ENCODE measurements at places on chromosomes 7 and 10.

DNA sequence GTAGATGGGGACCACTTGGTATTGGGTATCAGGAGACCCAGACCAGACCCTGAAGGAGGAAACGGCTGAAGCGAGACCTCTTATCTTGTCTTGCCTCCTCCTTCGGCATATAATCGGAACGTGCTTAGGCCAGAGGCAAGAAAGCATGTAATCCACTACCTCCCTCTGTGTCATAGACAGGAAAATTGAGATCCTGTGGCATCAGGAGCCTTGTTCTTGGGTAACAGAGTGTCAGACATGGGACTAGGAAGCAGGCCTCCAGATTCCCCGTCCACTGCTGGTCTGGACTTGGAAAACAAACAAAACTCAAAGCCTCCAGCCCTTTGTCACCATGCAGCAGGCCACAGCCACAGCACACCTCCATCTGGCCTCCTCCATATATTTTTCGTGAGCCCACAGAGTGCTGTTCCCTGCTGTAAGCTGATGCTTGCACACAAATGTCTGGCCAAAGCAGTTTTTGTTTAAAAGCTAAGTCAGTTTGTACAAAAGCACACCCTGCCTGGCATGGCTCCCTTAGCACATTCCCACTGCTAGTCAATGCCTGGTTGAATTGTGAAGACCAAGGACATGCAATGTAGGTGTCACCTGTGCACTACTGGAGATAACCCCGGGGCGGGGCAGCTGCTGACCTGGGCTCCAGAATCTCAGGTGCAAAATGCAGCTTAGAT lies 510.9 kb downstream of the RPS24 start:
- DNase-seq = no peak

DNA sequence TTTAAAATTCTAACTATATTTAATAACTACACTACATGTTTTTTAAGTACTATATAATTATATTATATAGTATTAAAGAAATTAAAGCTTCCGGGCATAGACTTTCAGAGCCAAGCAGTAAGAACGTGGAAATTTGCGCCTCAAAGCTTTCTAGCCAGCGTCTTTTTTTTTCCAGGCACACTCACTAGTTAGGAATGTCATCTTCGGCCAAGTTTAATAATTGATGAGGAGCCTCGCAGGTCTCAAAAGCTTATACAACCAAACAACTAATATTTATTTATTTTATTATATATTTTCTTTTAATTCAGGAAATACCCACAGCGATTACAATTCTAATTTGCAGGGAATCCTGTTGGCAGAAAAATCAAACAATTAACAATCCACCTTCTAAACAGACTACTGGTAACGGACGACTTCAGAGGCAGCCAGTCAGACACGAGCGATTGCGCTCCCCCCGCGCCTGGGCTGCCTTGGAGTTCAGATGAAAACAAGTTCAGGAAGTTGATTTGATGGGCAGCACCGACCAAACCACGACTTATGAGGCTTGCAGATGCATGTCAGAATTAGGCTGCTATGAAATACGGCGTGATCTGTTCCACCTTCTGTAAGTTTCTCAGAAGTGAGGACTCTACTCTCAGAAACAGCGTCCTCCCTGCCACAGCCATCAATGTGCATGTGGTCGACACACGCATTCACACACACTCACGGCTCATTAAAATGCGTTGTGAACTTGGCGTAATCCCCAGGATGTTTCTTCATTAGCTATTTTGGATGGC lies 431.8 kb upstream of the MGMT start:
- DNase-seq = no peak

- DNase-seq = no peak
Observed at GRCh38 chr10:10644676-10645385, 372.8 kb upstream of the CELF2 start.

- no peak for DNase-seq
Observed at GRCh38 chr7:81707196-81707595, 62.7 kb downstream of the HGF start.

DNA sequence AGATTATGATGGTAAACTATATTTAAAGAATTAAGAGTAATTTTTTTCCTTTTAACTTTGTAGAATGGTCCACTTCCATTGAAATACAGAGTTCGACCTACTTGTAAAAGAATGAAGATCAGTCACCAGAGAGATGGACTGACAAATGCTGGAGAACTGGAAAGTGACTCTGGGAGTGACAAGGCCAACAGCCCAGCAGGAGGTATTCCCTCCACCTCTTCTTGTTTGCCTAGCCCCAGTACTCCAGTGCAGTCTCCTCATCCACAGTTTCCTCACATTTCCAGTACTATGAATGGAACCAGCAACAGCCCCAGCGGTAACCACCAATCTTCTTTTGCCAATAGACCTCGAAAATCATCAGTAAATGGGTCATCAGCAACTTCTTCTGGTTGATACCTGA lies 8.3 kb downstream of the BMI1 start:
- no peak for DNase-seq

- DNase-seq = no peak
Observed at GRCh38 chr7:18290223-18290622, 205.3 kb upstream of the HDAC9 start.

DNA sequence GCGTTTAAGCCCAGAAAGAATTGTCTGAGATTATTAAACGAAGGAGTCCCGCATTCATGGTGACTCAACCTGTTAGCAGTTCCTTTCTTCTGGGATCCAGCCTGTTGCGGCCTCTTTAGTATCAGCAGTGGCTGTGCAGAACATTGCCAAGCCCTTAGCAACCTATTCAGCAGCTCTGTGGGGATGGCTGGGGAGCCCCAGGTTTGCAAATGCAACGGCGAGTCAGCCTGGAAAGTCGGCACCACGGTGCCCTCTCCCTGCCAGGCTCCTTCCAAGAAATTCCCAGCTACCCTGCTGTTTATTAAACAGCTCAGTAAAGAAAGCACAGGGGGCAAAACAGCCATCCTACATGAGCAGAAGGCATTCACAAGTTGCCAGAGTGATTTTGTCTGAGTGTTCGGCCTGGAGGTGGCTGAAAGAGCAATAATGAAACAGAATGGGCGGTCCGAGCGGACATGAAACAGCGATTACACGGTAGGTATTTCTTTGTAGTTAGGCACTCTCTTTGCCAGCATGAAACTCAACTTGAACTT lies 198.3 kb downstream of the BAMBI start:
- no peak for DNase-seq

DNA sequence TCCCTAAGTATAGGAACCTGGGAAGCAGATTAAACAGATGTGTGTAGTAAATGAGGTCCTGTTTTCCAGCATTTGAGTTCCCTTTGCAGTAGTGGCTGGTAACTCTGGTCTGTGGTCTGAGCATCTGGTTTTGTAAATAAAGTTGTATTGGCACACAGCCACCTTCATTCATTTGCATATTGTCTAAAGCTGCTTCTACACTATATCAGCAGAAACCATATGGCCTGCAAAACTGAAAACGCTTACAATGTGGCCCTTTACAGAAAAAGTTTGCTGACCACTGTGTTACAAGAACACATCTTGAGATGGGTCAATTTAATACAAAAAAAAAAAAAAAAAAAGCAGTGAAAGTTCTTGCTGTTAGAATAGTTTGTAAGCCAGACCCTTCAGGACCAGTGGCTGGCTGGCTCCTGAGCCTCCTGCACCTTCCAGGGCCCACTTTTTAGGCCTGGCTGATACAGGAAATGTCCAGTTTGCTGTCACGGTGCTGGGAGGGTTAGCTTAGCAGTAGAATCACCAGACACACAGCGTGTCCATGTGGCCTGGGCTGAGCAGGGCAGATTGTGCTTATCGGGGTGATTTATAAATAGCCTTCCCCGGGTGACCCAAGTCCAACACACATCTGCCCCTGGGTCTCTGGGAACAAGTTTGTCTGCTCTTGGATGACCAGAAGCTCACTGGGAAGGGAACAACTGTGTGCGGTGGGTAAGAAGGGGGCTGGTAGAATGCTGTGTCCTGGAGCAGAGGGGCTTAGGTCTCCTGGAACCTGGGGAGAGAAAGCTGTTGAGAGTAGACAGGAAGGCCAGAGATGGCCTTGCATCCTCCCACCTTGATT lies 1.4 kb downstream of the C10orf71 start:
- no peak for DNase-seq

DNA sequence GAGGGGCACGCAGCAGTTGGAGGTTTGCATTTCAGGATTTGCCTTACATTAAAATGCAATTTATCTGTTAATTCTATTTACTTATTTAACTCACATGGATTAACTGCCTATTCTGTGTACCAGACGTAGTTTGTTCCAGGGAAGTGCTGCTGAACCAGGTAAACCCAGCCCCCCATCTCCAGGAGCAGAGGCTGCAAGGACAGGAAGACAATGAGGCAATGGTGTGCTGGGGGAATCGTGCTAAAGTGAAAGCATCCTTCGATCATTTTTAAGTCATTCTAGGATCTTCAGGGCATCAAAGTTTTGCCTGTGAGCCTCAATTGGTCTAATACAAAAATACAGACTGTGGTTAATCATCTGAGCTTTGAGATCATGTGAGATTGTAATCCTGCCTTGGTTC lies 166.4 kb downstream of the DNAJB6 start:
- DNase-seq = no peak

DNA sequence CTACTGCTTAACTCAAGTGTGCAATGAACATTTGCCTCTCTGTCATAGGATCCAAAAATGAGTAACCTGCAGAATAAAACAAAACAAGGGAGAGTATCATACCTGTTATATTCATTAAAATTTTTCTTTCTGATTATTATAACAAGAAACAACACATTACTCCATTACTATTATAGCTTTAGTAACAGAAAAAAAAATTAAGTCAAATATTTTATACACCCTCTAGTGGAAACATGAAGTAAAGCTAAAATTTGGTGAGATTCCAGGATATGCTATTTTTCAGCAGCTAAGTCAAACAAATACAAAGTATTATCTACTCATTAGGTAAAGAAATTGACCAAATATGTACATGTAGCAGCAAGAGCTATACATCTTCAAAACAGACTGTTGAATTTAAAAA lies 56.3 kb downstream of the PDZD8 start:
- DNase-seq = no peak

GRCh38 chr10:80144696-80145131 lies 12.2 kb downstream of the PLAC9 start:
- DNase-seq = no peak

DNA sequence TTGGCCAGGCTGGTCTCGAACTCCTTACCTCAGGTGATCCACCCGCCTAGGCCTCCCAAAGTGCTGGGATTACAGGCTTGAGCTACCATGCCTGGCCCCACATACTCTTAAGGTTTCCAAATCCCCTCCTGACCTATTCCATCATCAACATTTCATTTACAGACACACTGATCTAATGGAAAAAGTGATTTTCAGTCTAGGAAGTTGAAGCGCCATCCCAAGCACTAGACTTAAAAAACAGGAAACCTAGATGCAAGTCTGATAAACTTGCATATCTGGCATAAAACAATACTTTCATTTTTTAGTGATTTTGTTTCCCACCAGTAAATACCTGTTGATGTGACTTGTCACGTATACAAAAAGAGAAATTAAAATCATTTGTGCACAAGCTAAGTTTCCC lies 44.0 kb downstream of the DNMBP start:
- no peak for DNase-seq

DNA sequence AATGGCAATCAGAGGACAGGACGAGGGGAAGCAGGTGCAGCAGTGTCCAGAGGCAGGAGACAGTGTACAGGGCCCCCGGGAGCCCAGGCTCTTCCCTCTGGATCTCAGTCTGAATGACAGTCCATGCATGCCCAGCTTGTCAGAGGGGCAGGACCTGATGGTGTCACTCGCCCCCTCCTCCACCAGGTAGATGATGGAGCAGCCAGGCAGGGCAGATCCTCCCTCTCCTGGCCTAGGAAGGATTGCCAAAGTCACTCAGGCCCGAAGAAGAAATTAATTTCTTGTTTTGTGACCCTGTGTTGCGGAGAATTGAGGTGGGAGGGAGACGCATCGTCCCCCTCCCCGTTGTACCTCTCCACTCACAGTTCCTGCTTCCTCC lies 4.0 kb downstream of the VSTM4 start:
- no peak for DNase-seq

DNA sequence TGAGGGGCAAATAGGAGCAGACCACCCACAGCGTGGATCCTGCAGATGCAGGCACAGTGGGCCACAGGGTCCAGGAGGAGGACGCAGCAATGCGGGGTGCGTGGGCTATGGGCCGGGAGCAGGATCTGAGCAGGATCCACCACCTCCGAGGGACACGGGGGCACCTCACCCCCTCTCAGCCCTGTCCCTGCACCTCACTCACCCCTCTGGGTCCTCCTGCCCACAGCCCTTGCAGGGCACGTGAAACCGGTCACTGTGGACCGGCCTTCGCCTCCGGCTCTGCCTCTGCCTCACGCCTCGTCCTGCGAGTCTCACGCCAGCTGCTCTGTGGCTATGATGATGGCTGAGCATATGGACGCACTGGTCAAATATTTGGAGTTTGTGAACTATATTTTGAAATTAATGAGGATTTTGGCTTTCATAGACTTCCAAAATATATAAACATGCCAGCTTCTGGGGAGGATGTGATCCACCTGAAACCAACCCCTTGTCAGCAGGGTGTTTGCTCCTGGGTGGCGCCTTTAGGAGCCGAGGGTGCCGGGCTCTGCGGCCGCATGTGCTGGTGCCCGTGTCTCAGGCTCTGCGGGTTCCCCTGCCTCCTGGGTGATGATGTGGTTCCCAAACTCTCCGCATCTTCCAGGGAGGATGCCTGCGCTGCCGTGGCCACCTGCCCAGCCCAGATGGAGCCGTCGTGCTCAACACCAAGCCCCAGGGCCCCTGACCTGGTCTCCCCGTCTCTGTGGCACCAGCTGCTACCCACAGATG lies 11.3 kb upstream of the ADGRA1 start:
- no peak for DNase-seq

- no peak for DNase-seq
Observed at GRCh38 chr7:16975712-16976111, 93.9 kb upstream of the AGR3 start.

GRCh38 chr7:148337246-148337965 lies 253.2 kb upstream of the C7orf33 start:
- no peak for DNase-seq

DNA sequence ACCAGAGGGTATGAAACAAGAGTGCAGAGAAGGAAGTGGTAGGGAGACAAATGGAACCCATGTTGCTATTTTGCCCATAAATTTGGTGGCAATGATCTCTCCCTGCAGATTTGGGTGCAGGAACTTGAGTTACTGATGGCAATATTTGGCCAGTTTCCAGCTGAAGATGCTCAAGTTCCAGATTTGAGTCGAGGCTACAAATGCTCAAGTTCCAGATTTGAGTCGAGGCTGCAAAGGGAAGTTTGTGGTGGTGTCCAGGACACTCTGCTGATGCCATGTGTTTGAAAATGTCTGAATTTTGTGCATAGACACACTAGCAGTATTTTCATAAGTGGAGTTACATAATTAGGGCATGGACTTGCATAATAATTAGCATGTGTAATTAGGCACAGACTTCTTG lies 40.8 kb downstream of the TBXAS1 start:
- DNase-seq = no peak

GRCh38 chr10:97074256-97075145 lies 111.3 kb downstream of the SLIT1 start:
- DNase-seq = no peak

GRCh38 chr7:20776214-20776911 lies 10.3 kb downstream of the SP8 start:
- DNase-seq = no peak

GRCh38 chr7:151710121-151710640 lies 166.7 kb downstream of the PRKAG2 start:
- no peak for DNase-seq
